ENCODE measurements at places on chromosomes 2 and 18. TPM values are rescaled to one million over a fixed set of nuclear protein-coding genes. Genes with fewer than 3 reads are reported as not detected.
A peak's percentile ranks its signal among the peaks of the same experiment; 100 is the strongest.

DNA sequence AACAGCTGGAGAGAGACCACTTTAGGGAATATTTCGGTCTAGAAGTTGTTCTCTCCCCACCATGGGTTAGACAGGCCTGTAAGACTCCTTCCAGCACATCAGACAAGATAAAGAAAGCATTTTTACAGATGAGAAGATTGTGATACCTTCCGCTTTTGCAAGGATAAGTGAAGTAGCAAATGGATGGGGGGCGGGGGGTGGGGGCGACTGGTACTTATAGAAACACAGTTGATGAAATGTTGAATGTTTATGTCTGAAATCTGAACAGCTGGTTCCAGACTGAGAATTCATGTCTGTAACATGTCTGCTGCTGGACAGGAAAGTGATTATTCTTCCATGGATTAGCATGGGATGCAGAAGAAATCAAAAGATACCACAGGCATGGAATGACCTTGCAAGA lies 90.5 kb upstream of the FN1 start:
- H3K4me1 ChIP-seq, result no peaks in the 10 kb centered on the region
- H3K27me3 ChIP-seq, result no peaks in the 10 kb centered on the region
- no peak overlapping the region for H3K4me3 ChIP-seq
- no peaks in the 10 kb centered on the region for H3K36me3 ChIP-seq

GRCh38 chr2:176039375-176039774 lies 37.3 kb upstream of the LNPK start:
- no peak overlapping the region for H3K4me3 ChIP-seq
- no peak overlapping the region for H3K27ac ChIP-seq
- H3K27me3 ChIP-seq, result no peaks in the 10 kb centered on the region

DNA sequence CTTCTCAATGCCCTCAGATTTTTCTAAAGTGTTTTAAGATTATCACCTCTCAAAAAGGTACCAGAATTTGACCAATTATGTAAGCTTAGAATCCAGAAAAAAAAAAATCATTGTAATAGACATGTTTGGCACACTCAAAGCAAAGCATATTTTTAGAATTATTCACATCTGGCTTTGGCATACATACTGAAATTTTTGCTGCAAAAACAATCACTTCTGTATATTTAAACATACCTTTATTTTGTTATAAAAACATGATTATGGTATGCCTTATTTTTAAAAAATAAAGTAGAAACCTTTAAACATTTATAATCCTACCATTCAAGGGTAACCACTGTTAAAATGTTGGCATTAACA lies 143.3 kb downstream of the ESCO1 start:
- no peaks in the 10 kb centered on the region for H3K36me3 ChIP-seq
- no peak overlapping the region for H3K4me3 ChIP-seq
- DNase-seq, result no peak
- H3K4me1 ChIP-seq, result no peaks in the 10 kb centered on the region
- no peaks in the 10 kb centered on the region for H3K27me3 ChIP-seq

DNA sequence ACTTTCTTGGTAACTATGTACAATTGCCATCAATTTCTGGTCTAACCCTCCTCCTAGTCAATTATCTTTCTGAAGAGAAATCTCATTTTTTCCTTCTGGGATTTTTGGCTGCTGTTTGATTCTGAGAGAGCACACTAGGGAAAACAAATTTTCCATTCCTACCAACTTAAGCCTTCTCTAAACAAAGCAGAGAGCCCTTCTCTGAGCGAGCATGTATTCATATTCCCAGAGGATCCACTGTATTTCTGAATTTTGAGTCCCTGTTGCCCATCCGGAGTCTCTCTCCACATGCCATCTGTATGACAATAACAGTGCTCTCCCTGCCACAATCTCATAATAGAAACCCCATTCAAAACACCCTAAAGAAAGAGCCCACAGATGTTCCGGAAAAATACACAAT lies 78.5 kb downstream of the MAIP1 start:
- no peaks in the 10 kb centered on the region for H3K4me1 ChIP-seq
- DNase-seq, result no peak
- H3K27me3 ChIP-seq, result no peaks in the 10 kb centered on the region

DNA sequence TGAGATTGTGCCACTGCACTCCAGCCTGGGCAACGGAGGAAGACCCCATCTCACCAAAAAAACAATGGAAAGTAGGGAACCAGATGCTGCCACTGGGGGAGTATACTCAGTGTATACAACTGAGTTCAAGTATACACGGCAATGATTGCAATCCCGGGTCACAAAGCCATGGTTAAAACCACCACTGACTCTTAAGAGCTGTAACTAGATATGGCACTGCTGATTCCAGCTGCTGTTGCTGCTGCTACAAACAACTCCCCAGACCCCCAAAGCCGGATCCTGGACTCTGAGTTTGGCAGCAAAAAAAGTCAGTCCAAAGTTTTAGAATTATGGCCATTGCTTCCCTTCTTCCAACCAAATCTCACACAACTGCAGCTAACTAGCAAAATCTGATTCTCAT lies 43.7 kb upstream of the COX7A2L start:
- no peak overlapping the region for H3K4me3 ChIP-seq
- H3K27me3 ChIP-seq, result no peaks in the 10 kb centered on the region

- H3K36me3 ChIP-seq, result peaks cover 6% of the 10 kb centered on the region
- no peaks in the 10 kb centered on the region for H3K27me3 ChIP-seq
- no peak overlapping the region for H3K27ac ChIP-seq
- no peak overlapping the region for H3K4me3 ChIP-seq
Observed at GRCh38 chr2:202035089-202035940, 1.7 kb downstream of the FZD7 start.

DNA sequence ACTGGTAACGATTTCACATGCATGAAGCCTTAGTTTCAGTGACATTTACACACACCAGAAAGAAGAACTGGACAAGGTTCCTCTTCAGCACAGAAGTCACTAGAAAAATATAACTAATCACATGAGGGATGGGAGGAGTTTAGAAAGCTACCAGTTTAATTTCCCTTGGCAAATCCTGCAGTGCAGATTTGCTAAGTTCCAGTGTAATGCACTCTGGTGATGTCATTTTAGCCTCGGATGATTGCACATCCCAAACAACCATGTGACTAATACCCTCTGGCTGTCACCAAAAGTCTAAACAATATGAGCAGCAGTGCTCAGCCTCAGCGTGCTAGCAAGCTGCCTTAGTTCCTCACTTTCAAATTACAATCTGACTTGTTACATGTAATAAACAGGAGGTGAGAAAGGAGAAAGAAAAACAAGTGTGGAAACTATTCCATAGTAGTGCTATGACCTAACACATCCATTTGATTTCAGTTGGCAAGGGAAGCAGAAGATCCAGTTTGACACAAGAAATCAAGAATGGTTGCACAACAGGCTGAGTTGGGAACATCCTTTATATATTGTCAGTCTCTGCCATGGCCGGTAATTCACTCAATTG lies 35.3 kb upstream of the PPP1CB start:
- H3K4me3 ChIP-seq, result no peak overlapping the region
- no peaks in the 10 kb centered on the region for H3K4me1 ChIP-seq
- H3K27me3 ChIP-seq, result no peaks in the 10 kb centered on the region
- H3K36me3 ChIP-seq, result no peaks in the 10 kb centered on the region

- no peaks in the 10 kb centered on the region for H3K27me3 ChIP-seq
- peak overlapping the region; percentile 61 for H3K4me3 ChIP-seq
Observed at GRCh38 chr18:26575865-26576217, 27.5 kb upstream of the KCTD1 start.

- DNase-seq, result peak; percentile 66
- H3K27ac ChIP-seq, result no peak overlapping the region
- H3K4me1 ChIP-seq, result peaks cover 9% of the 10 kb centered on the region
- H3K36me3 ChIP-seq, result no peaks in the 10 kb centered on the region
- H3K27me3 ChIP-seq, result no peaks in the 10 kb centered on the region
- H3K4me3 ChIP-seq, result no peak overlapping the region
Observed at GRCh38 chr2:71100195-71100964, 29.6 kb downstream of the MCEE start.

GRCh38 chr2:185417111-185417510 lies 321.5 kb upstream of the FSIP2 start:
- peaks cover 5% of the 10 kb centered on the region for H3K36me3 ChIP-seq
- H3K4me1 ChIP-seq, result no peaks in the 10 kb centered on the region
- H3K27me3 ChIP-seq, result no peaks in the 10 kb centered on the region
- no peak overlapping the region for H3K27ac ChIP-seq

DNA sequence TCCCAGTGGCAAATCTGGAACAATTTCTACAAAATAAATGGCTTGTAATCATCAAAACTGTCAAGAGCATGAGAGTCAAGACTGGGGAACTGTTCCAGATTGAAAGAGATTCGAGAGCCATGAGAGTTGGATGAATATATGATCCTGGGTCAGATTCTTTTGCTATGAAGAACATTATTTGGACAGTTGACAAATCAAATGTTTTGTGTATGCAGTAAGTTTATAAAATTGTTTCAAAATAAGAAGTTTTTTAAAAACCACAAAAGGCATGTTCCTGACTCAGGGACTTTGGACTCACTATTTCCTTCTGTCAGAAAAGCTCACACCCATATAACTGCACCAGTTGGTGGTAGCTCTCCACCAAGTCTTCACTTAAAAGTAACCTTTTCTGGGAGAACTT lies 38.5 kb downstream of the ROCK2 start:
- H3K4me1 ChIP-seq, result no peaks in the 10 kb centered on the region
- no peak for DNase-seq
- no peak overlapping the region for H3K4me3 ChIP-seq
- H3K27me3 ChIP-seq, result no peaks in the 10 kb centered on the region

DNA sequence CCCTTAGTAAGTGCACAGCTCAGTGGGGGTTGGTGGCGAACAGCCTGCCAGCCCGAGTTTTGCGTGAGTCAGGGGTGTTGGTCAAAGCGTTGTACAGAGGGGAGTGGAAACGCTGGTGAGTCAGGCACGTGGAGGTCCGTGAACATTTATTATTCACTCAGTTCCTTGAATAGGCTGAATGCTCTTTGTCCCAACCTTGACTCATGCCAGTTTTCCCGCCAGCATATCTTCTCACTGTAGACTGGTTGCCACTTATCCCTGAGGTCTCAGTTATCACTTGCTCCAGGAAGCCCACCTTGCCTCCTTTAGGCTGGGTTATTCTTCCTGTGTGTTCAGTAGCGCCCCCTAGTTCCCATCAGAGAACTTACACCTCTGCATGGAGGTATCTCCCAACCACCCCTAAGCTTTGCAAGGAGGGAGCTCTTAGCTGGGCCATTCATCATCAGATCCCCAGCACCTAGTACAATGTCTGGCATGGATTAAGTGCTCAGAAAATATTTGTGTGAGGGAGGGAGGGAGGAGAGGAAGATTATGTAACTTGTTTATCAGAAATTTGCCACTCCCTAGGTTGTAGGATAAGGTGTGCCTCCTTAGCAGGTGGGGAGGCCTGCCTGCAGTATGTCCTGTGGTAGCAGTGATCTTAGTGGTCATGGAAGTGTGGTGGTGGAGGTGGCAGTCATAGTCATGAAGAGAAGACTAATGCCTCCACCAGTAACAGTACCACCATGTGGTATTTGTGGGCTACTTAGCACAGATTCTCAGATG lies 72.1 kb downstream of the CABLES1 start:
- H3K4me1 ChIP-seq, result no peaks in the 10 kb centered on the region
- H3K4me3 ChIP-seq, result no peak overlapping the region
- no peaks in the 10 kb centered on the region for H3K27me3 ChIP-seq
- DNase-seq, result peak; percentile 45

DNA sequence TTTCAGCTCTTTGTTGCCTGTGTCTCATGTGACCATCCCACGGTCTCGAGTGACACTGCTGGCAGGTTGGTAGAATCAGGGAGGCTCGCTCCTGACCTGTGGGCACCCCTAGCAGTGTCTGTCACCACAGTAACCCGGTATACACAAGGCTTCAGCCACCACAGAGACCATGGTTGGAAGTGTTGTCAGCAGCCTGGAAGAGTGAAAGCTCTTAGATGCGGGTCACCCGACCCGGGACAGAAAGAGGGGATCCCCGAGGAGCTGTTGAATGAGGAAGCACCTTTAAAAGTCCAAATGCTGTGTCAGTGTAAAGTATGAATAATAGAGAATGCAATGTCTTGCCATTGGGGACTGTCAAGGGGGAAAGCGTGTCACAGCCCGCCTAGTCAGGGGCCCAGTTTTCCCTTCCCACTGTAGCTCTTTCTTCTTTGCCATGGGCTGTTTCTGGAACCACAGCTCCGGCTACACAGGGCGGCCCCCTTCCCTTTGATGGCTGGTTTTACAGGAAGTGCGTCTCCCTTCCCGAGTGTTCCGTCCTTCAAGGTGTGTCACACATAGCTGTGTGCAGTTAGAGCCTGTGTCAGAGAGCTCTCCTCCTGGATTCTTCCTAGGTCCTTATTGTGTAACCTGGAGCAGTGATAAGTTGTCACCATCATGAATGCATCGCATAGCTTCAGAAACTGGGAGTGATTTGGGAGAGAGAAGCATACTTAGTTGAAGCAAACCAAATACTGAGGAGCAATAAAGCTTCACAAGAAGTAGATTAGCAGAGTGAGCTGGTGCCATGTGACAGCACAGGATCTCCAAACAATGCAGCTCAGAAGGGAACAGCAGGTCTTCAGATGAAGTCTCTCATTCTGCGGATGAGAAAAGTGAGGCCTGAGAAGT lies 81.4 kb downstream of the MTCL1 start:
- H3K4me3 ChIP-seq, result no peak overlapping the region
- H3K27ac ChIP-seq, result no peak overlapping the region
- peaks cover 64% of the 10 kb centered on the region for H3K36me3 ChIP-seq
- H3K4me1 ChIP-seq, result peaks cover 8% of the 10 kb centered on the region
- no peaks in the 10 kb centered on the region for H3K27me3 ChIP-seq

DNA sequence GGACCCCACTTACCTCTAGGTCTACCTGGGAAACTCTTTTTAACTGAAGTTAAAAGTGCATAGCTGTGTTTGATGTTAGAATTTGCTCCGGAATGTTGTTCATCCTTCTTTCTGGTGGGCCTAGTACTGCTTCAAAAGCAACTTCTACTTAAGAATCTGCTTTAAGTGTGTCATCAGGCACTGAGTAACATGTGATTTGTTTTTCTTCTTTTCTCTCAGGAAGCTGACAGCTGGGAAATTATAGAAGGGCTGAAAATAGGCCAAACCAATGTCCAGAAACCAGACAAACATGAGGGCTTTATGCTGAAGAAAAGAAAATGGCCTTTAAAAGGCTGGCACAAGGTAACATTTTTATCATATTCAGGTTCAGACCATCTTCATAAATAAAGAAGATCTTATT lies 122.9 kb downstream of the PRKRA start:
- H3K4me1 ChIP-seq, result no peaks in the 10 kb centered on the region
- no peak overlapping the region for H3K4me3 ChIP-seq
- no peak for DNase-seq
- no peak overlapping the region for H3K27ac ChIP-seq

GRCh38 chr2:53777134-53777533 lies 9.5 kb downstream of the CHAC2 start:
- H3K4me1 ChIP-seq, result no peaks in the 10 kb centered on the region
- no peaks in the 10 kb centered on the region for H3K27me3 ChIP-seq
- H3K4me3 ChIP-seq, result no peak overlapping the region
- H3K36me3 ChIP-seq, result peaks cover 49% of the 10 kb centered on the region
- DNase-seq, result no peak

CHN1 gene
- 37.0 TPM for total RNA-seq

MDH1B gene
- 1.3 TPM for total RNA-seq

CYP26B1 gene
- total RNA-seq, result 0.22 TPM

IL36G gene
- not detected for total RNA-seq

DAW1 gene
- not detected for total RNA-seq

Measured in H9 (cell line).